NCI-H2171 (cell line): ENCODE measurements at places on chromosomes 2 and 18.

DNA sequence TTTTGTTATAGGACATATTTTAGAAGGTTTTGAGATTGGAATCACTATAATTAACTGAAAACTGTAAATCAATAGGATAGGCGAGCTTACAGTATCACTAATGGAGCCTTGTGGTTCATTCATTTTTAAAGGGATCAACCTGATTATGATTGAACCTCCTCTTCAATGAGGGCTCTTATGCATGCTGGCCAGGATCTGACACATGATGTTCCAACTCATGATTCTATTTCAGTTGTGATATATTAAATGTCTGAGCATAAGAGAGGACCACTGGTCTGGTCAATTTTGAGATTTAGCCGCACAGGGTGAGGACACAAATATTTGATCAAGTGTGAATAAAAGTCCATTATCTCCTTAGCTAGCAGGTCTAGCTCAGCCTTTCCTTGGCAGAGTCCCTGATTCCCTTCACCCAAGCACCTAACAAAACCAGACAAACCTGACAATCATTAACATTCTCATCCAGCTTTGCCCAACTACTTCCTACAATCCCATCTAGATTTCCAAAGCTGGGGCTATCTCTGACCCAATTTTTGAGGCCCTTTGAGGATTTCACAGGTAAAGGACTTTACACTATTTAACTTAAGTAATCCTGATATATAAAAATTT is 6.9 kb upstream of the MAP4K4 start:
- DNase-seq = no peak

GRCh38 chr2:99389371-99389770 is 52.2 kb downstream of the EIF5B start:
- no peak for DNase-seq

DNA sequence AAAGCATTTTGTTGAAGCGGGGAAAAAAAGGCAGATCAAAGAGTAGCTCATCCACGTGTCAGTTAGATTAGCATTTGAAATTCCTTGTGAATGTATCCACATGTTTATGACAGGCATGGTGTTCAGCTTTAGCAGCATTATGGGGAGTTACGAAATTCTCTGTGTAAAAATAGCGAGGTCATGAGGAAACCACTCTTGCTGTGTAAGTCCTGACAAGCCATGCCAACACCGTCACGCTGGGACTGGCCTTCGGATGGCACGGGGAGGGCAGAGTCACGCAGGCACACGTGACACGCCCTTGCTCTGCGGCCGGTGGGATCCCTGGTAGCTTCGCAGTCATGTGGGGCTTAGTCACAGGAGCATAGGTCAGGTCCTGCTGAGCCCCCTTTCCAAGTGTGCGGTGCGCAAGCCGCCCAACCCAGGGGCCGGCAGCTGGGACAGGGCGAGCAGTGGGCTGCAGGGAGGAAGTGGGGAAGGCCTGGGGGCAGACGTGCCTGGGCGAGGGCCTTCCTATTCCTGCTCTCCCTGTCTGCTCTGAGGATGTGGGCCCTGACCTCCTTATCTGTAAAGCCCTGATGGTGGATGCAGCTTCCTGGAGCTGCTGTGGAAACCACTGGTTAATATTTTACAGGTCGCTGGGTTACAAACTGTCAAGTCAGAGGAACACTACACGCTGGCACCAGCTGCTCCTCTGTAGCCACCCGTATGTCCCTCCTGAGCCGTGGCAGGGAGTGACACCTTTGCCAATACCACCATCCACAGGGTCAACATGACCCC is 18.0 kb downstream of the MBP start:
- no peak for DNase-seq

DNA sequence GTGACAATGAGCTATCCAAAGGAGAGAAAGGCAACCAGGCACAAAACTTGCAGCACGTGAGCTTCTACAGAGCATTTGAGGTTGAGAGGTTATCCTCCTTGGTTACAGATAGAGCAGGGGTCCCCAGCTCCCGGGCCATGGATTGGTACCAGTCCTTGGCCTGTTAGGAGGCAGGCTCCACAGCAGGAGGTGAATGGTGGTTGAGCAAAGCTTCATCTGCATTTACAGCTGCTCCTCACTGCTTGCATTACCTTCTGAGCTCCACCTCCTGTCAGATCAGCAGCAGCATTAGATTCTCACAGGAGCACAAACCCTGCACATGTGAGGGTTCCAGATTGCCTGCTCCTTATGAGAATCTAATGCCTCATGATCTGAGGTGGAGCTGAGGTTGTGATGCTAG is 57.8 kb upstream of the ST8SIA3 start:
- DNase-seq = no peak

GRCh38 chr2:153873052-153874048 is 1.6 kb downstream of the GALNT13 start:
- no peak for DNase-seq

GRCh38 chr2:101302016-101302415 is 6.5 kb downstream of the RNF149 start:
- no peak for DNase-seq

DNA sequence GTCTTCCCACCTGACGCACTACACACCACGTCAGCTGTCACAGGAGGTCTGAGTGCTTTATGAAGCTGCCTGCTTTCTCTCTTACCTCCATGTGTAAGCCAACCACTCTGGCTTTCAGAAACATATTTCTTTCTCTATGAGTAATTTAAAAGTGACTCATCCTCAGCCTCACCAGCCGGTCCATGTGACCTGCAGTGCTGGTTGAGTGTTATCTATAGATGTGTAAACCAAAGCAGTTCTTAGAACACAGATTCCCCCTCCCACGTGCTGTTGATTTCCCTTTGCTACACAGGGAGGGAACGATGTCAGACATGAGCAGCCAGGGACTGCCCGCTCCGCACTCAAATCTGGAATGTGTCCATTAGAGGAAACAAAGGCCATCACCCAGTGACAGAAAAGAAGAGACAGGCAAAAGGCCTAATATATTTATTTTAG is 157.8 kb downstream of the BCL2 start:
- no peak for DNase-seq

GRCh38 chr2:114472726-114473125 is 30.3 kb downstream of the DPP10 start:
- DNase-seq = no peak

GRCh38 chr2:241741016-241741415 is 6.6 kb downstream of the D2HGDH start:
- DNase-seq = no peak

DNA sequence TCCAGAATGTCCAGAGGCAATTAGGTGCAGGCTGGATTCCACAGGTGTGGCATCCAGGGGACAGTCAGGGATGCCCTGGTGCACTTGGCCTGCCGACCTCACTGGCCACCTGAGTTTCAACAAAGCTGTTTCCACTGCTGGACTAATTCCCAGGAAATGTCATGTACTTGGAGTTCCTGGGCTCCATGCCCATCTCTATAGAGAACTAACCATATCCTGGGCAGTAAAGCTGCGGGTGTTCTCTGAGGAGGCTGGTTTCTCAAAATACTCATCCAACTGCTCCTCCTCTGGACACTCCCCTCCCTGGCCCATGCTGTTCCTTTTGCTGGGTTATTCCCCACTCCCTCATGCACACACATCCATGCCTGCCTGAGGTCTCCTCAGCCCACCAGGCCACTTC is 161.9 kb upstream of the SKOR2 start:
- no peak for DNase-seq

GRCh38 chr2:110980339-110981062 is 140.2 kb upstream of the BCL2L11 start:
- DNase-seq = no peak

- DNase-seq = no peak
Observed at GRCh38 chr2:47064106-47064505, 91.0 kb downstream of the STPG4 start.

- no peak for DNase-seq
Observed at GRCh38 chr18:48330016-48330991, 78.9 kb downstream of the ZBTB7C start.

DNA sequence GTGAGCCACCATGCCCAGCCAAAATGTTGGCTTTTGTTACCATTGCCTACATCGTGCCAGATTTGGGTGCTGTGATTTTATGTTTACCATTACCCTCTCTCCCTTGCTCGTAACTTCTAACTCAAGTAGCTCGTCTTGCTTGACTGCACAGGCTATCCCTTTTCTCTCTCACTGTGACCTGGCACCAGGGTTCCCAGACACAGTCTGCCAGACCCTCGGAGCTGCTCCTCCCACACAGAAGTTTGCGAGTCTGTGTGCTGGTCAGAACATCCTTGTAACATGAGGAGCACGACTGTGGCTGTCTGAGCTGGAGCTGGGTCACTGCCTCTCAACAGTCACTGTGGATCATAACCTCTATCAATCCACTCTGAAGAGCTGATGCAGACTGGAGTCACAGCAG is 152.5 kb upstream of the ACKR3 start:
- no peak for DNase-seq

GRCh38 chr2:23381084-23381483 is 3.9 kb upstream of the KLHL29 start:
- peak; percentile 66 for DNase-seq

- DNase-seq = peak; percentile 88
Observed at GRCh38 chr2:134773335-134773734, 54.5 kb upstream of the TMEM163 start.

DNA sequence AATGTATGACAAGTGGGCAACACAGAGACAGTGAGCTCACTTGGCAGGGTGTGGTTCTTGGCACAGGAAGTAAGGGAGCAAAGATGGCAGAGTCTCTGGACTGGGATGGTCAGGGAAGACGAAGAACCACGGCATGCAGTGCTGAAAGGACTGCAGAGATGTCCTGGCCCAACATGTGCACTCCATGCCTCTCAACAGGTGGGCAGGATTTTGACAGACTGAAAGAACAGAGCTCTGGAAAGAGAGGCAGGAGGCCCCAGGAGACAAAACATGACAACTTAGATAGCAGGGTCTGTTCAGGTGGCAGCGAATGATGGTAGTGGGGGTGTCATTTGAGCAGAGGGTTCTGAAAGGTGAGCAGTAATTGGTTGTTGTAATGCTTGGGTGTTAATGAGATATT is 180.3 kb downstream of the FHOD3 start:
- DNase-seq = peak; percentile 18

DNA sequence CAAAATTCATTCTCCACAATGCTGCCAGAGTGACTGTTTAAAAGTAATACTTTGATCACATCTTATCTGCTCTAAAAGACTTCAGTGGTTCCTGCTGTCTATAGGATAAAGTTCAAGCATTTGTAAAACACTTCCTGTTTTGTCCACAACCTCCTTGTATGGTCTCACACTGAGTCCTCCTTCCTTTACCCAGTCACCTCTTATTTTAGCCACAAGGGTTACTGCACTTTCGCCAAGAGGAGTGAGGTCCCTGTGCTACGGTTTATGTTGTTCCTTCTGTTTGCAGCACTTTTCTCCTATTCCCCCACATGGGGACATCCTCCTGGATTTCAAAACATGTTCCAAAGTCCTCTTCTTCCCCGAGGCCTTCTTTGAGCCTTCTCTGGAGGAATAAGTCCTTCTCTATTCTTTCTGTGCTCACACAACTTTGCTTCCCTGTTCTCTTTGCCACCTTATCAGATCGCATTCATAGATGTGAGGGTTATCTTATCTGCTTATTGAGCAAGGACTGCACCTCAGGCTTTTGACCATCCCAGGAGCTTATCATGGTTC is 112.2 kb upstream of the NABP1 start:
- DNase-seq = no peak

GRCh38 chr2:6325616-6326015 is 540.1 kb downstream of the CMPK2 start:
- no peak for DNase-seq
